Heart right ventricle (tissue), 16 donors: ENCODE measurements at places on chromosomes 3 and 15.

DNA sequence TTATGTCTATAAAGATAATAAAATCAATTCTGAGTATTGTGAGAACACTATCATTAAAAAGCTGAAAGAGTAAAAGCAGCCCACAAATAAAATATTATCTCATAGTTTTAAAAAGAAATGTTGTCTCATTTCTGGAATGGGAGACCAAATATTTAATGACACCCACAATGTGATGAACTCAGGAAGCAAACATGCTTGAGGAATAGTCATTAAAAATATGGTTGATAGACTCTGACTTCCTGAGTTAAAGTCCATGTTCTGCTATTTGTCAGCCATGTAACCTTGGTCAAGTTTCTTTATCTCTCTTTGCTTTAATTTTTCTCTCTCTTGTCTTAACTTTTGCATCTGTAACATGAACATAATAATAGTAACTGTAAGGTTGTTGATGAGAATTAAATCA lies 35.5 kb upstream of the CHMP2B start:
- no peak for DNase-seq

- no peak for DNase-seq
These were observed 12.1 kb downstream of the TMOD3 start for GRCh38 chr15:51841406-51842040.

GRCh38 chr15:58934521-58934920 lies 1.0 kb upstream of the SLTM start:
- no peak for DNase-seq

GRCh38 chr3:134795746-134796280 lies 753 bp downstream of the EPHB1 start:
- no peak for DNase-seq

DNA sequence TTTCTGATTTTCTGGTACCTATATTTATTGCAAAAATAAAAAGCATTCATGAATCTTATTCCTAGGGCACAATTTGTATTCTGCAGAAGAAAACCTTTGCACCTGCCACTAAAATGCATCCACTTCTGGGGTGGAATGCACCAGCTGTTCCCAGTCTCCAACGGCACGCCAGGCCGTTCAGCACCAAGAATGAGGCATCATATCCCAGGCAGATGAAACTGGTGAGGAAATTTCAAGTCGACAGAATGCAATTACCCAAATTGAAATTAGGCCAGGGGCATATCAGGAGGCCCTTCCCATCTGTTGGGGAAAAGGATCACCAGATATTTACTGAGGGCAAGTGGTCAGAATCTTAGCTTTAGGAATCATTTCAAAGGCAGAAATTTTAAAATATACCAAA lies 13.6 kb upstream of the RBMS3 start:
- no peak for DNase-seq

GRCh38 chr3:98902351-98902740 lies 851 bp upstream of the DCBLD2 start:
- DNase-seq, result no peak

DNA sequence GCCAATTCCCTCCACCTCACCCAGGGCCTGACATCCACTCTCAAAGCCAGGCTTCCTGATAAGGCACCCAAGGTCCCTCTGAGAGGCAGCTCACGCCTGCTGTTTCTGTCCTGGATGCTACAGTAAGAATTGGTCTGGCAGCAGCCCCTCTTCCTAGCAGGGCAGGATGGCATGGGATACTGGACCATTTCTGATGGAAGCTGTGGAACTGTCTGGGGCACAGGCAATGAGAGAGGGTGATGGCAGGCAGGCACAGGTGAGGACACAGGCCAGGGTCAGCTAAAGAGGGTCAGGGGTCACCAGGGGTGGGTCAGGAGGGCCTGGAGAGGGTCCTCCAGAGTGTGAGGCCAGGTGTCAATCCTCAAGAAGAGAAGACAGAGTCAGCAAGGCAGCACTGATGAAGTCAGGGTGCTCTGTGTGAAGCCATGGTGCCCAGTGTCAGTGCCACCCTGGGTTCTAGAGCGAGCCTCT lies 41.9 kb upstream of the SLC41A3 start:
- DNase-seq, result no peak
